T-helper 1 cell (primary cell): ENCODE measurements at places on chromosomes 1 and 21.

DNA sequence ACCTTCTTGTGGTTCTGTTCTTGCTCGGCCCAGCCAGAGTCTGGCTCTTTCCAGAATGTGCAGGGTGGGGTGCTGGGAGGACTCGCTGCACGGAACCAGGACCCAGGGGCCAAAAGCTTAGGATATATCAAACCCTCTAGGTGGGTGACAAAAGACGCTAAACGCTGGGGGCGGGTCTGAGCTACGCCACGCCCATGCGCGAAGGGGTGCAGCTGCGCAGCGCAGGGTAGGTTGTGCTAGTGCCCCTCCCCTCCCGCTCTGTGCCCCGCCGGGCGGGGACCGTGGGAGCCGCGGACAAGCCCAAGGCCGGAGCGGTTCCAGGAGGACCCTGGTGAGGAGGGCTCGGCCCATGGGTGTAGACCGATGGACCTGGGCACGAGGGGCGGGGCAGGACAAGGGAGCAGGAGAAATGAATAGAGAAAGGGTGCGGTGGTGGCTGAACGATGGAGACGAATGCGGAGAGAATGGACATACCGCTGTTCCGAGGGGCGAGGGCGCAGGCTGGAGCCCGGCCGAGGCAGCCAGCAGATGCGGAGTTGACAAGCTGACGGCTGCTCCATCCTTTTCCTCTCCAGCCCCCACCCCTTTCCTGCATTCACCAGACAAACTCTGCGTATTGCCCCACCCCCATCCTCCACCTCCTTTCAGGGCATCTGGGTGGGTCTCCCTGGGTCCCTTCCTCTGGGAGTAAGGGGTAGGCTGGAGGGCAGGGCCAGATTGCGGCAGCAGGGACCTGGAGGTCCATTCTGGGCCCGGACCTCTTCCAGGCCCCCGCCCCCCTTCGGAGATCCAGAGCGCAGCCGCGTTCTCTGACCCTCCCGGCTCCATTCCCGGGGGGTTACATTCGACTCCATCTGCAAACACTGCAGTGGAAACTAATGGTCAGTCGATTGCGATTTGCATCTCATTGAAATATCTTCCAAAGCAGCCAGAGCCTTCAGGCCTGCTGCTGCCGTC, at the start of gene RUSC1:
TSS of gene RUSC1 (plus strand) at position 234 of the 957 bp plus-strand sequence. CDS start 880 bp downstream, outside the sequence.
- peak; percentile 65 for DNase-seq

DNA sequence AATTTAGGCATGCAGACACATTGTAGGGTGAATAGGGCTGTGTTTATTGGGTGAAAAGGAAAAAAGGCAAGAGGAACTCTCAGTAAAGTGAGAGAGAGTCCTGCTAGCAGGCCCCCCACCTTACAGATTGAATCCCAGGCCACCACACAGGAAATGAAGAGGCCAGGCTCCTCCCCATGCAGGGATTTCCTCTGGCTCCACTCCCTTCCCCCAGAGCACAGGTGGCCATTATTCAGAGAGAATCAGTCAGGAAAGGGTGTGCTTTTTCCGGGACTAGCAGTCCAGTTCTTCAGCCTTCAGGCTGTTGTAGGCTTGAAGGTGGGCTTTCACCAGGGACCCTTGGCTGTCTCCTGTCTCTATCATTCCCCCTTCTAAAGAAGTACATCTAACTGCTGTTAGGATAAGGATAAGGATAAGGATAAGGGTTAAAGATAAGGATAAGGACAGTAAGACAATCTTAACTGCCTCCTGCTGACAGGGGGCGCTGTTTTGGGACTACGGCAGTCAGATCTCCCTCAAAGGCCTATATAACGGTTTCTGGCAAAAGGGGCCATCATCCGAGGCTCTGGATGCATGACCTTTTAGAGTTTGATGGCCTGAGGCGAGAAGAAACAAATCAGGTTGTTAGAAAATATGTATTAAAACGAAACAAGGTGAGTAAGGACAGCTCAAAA, 26.3 kb downstream of the ZNF648 start:
- no peak for DNase-seq

GRCh38 chr1:47843781-47844557, 153.2 kb downstream of the TRABD2B start:
- DNase-seq: no peak

DNA sequence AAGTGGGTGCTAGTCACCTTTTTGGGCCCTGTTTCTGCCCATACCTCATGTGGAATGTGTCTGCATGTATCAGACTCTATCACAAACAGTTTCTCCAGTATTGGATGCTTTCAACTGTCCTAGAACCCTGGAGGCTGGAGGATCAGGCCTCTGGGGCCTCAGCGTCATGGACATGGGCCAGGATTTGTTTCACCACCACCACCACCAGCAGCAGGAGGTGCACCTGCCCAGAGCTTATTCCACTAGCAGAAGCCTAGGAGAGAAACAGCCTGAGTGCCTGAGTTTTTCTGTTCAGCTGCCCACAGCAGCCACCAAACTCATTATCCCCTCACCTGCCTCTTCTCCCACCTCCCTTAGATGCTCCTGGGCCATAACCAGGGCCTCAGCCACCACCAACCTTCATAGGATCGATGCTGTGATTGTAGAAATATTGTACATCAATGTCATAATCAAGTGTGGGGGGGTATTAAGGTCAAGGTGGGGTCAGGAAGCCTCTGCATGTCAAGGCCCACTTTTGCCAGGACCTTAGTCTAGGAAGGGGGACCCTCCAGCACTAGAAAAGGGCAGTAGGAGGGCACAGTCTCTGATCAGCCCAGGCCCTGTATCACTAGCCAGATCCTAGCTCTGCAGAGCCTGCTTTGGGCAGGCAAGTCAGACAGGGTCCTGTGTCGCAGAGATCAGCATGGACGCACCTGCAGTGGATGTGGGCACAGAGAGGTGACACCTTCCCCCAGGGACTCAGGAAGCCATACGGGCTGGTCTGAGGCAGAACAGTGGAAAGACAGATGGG, 9.3 kb downstream of the DMAP1 start:
- no peak for DNase-seq

GRCh38 chr1:11399250-11399649, 79.7 kb upstream of the DISP3 start:
- DNase-seq: no peak

DNA sequence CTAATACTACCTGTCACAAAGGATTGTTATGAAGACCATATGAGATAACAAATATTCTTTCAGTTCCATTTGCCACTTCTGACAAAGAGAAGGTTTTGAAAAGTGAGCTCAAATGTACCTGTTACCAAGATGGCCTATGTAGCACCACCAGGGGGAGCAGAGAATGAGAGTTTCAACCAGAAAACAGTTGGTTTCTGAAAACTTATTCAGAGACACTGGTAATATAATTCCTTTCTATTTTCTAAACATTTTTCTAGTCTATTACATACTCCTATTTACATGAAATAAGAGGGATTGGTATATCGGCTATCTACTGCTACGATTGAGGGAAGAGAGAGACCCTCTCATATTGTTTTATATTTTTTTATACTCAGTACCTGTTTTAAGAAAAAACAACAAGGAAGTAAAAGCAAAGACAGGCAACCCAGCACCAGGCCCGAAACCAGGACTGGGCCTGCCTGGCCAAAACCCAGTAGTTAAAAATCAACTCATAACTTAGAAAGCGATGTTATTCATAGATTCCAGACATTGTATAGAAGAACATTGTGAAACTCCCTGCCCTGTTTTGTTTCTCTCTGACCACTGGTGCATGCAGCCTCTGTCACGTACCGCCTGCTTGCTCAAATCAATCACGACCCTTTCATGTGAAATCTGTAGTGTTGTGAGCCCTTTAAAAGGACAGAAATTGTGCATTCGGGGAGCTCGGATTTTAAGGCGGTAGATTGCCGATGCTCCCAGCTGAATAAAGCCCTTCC, 48.3 kb downstream of the IL23R start:
- peak; percentile 62 for DNase-seq

GRCh38 chr1:232900818-232901217, 49.6 kb upstream of the NTPCR start:
- DNase-seq: no peak

- DNase-seq: no peak
These were observed 94.2 kb downstream of the PRKAB2 start for GRCh38 chr1:147077936-147078605.

DNA sequence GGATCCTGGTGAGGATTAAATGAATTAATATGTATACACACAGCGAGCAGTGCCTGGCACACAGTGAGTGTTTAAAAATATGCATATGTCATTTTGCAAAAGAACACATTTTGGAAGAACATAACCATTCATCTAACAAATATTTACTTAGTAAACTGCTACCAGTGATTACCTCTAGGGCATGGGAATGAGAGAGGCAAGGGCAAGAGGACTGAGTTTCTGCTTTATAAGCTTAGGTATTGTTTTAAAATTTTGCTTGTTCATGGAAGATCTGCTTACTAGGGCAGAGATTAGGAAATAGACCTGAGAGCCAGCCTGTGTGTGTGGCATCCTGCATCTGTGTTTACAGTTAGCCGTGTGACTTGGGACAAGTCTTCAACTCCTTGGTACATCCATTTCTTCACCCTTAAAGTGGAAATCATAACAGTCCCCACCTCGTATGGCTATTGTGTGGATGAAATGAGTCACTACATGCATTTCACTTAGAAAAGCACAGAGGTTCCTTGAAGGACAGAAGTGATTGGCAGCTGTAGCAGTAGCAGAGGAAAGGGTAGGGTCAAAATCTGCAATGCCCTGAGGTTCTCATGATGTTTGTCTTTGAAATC, 198.5 kb upstream of the FMN2 start:
- no peak for DNase-seq

GRCh38 chr1:30277911-30278310, 445.5 kb downstream of the MATN1 start:
- DNase-seq: no peak

GRCh38 chr1:169287280-169287679, 80.3 kb downstream of the NME7 start:
- DNase-seq: no peak

DNA sequence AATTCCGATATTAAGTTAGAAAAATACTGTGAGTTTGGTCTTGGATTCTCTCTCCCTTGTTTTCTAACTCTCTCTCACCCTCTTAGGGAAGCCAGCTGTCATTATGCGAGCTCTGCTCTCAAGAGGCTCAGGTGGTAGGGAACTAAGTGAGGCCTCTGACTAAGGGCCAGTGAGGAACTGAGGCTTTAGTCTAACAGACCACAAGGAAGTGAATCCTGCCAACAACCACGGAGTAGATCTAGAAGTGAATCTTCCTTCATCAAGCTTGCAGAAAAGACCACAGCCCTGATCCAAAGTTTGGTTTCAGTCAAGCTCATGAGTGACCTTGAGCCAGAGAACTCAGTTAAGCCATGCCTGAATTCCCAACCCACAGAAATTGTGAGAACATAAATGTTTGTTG, 180.1 kb upstream of the PRMT6 start:
- no peak for DNase-seq

GRCh38 chr1:213051881-213052202, 801 bp downstream of the RPS6KC1 start:
- DNase-seq: no peak

DNA sequence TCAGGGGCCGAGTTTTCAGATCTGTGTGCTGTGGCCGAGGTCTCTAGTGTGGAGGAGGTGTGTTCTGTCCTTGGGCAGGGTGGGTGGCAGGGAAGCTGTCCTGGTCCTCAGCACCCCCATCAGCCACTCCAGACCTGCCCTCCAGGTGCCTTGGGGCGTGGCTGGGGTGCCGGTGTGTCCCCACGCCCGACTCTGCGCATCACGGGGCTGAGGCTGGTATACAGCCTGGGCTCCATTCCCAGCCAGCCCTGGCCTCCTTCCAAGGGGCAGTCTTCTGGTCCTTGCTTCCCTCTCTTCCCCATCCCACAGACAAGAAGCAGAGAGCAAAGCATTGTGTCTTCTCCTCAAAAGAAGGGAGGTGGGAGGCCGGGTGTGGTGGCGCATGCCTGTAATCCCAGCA, 4.0 kb downstream of the SAMD11 start:
- no peak for DNase-seq

DNA sequence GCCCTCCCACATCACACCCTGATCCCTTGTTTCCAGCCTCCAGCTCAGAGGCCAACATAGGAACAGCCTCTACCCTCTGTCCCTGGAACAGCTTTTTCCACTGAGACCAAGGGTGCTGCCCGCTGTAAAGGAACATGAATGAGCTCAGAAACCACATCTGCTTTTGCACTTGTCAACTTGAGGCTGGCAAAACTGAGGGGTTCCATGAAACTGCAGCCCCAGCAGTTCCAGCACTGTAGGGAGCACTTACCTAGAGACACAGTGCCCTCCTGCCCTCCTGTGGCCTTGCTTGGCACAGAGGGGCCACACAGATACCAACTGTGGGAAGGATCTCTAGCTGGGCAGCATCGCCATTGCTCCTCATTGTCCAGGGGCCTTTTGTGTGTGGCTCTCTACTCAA, 51.7 kb downstream of the ITPKB start:
- DNase-seq: peak; percentile 52

GRCh38 chr21:45030682-45031570, 43.5 kb upstream of the ADARB1 start:
- DNase-seq: no peak

DNA sequence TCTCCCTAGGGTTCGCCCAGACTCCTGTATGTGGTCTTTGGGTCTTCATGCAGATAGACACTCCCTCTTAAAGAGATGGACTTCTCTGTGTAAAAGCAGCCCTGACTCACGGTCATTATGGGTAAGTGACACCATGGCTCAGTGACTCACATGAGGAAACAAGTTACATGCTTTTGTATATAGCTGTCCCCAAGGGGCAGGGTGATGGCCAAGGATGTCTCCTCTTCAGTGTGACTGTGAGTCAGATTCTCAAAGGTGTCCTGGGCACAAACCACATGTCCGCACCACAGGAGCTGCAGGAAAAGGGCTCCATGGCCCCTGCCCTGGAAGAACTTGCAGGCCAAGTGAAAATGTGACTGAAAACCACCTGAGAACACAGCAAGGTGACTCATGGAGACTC, 380.4 kb downstream of the NPHP4 start:
- DNase-seq: no peak

DNA sequence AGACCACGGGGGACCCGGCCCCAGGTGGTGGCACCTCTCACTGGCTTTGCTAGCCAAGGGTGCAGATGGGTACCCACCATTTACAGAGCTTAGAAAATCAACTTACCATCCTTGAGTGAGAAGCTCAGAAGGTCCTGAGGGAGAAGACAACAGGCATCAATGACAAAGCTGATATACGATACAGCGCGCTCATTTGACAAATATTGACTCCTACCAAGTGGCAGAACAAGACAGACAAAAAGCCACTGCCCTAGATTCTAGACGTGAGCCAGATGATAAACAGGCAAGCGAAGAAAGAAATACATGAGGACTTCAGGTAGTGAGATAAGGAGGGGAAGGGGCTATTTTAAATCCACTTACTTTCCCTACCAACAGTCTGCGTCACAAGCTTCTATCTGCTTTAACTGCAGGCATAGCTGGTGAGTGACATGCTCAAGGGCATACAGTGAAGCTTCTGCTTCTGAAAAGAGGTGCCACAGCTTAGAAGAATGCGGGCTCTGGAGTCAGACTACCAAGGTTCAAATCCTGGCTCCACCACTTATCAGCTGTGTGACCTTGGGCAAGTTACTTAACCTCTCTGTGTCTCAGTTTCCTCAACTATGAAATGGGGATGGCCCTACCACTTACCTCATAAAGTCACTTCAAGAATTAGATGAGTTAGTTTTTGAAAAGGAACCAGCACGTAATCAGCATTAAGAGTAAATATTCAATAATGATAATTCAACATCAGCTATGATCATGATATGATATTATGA, 29.1 kb downstream of the TMCO4 start:
- DNase-seq: no peak

GRCh38 chr1:22457345-22457744, 5.7 kb downstream of the ZBTB40 start:
- no peak for DNase-seq
